Gastrocnemius medialis (tissue), 4 donors: ENCODE measurements at places on chromosomes 7 and 10. TPM values are rescaled to one million over a fixed set of nuclear protein-coding genes. Genes with fewer than 3 reads are reported as not detected.

CRTAC1 gene
- 0.16 TPM for total RNA-seq

GJD4 gene
- total RNA-seq, result not detected

CRHR2 gene
- 0.52 TPM for total RNA-seq

NUTM2D gene
- total RNA-seq, result 2.0 TPM

CFAP69 gene
- 4.9 TPM for total RNA-seq

PRPS1L1 gene
- not detected for total RNA-seq

PIK3CG gene
- 0.97 TPM for total RNA-seq

CCDC146 gene
- total RNA-seq, result 4.3 TPM

ZNF786 gene
- total RNA-seq, result 2.7 TPM

SLC16A12 gene
- total RNA-seq, result 1.7 TPM

DNA sequence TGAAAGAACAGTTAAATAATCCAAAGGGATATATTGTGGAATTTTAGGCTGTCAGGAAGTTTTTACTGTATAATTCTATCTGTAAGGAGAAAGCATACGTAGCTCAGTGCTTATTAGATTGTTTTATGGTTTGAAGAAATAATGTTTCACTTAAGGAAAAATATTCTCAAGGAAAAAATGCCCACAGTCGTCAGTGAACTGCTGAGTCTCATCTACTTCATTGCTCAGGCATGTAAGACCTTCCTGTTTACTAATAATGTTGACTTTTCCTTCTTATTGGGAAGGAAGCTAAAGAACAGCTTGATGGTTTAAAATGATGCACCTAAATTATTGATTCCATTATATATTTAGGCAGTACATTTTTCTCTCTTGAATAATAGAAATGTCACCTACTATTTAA is 304.2 kb downstream of the SDK1 start:
- no peak for DNase-seq

- DNase-seq, result no peak
These were observed 69.1 kb downstream of the RTKN2 start for GRCh38 chr10:62199584-62199983.

GRCh38 chr7:126856691-126857291 is 395.9 kb downstream of the GRM8 start:
- DNase-seq, result no peak

DNA sequence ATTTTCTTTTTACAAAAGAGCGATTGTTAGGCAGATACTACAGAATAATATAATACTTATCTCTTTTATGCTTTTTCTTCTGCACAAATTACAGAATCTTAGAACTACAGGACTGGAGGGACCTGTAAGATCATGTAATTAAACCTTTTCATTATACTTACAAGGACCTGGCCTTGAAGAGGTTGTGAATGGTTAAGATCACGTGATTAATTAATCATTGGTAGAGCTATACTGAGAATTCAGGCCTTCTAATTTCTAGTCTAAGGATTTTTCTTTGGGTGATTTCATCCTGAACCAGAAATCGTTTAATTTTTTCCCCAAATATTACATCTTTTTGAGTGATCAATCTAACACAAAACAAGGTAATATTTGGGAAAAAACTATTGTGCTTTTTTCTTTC is 163.8 kb upstream of the SLC26A5 start:
- DNase-seq, result no peak

DNA sequence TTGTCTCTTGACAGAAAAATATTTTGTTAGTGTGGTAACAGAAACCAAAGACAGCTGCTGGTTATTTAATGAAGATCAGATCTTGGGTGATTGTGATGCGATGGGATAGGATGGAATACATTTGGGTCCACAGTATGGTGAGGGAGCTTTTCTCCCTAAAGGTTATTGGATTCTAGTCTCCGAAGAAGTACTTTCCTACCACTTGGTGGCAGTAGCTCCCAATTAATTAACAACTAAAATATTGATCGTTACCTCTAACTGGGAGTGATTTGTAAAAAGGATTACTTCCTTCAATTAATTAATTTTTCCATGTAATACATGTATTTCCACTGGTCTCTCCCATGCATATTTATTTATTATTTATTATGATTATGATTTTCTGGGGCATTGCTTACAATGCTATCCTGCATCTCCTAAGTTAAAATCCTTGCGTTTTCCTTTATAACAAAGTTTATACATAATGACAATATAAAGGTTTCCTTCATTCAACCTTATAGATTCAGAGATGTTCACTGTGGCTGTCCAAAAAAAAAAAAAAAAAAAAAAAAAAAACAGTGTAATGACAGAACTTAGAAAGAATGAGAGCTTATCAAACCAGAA is 25.6 kb downstream of the TMEM196 start:
- no peak for DNase-seq

DNA sequence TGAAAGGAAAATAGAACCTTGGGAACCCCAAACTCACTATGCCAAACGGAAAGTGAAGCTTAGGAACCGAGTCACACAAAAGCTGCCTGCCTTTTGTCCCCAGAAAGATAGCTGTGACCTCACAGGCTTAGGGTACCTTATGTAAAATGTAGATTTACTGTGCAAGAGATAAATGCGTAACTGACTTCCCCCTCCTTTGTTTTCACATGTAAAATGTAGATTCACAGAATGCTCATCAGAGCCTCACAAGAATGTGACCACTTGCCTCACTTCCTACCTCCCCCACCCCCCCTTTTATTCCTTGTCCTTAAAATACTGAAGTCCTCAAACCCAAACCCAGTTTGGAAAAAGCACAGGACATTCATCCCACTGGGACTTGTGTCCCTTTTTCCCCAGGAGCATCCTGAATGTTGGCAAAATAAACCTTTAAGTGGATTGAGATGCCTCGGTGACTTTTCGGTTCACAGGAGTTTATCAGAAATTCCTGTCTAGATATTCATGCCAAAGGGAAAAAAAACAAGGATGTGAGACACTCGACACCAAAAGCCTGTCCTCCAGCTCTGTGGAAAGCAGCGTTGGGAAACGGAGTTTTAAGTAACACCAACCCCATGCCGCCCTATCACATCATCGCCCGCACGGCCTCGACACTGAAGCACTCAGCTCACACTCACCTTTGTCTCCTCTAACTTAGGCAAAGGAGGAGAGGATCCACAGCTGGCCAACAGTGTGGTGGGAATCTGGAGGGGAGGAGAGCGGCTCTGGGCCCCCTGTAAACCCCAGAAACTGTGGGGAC is 45.9 kb downstream of the SVIL start:
- peak; percentile 66 for DNase-seq

- no peak for DNase-seq
These were observed 534.0 kb upstream of the FOXK1 start for GRCh38 chr7:4147926-4148620.

DNA sequence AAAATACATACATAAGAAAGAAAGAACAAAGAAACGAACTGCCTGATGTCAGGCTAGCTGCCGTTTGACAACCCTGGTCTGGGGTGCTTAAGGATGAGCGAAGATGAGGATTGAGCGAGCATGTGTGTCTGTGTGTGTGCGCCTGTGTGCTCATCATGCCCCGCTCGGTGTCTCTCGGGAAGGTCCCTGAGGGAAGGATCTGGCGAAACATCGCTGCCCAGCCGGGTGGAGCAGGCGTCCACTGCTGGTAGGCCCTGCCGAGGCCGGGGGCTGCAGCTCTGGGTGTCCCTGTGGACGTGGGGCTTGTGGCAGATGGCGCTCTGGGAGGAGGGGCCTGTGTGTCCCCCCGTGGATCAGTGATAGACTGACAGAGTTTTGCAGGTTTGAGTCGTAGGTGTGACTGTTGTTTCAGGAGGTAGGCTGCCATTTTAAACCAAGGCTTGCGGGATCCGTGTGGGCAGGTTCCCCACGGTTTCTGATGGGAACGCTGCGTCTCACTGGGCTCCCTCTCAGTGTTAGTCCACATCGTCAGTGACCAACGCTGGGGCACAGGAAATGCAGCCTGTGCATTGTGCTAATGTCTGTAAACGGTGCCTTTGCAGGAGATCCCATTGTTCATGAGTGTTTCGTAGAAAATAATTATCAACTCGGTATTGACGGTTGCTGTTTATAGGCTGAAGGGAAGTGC is 5.9 kb upstream of the SUN1 start:
- DNase-seq, result no peak

GRCh38 chr7:98565103-98565502 is 52.0 kb upstream of the NPTX2 start:
- DNase-seq, result no peak

GRCh38 chr7:34341326-34341725 is 316.7 kb upstream of the NPSR1 start:
- no peak for DNase-seq

DNA sequence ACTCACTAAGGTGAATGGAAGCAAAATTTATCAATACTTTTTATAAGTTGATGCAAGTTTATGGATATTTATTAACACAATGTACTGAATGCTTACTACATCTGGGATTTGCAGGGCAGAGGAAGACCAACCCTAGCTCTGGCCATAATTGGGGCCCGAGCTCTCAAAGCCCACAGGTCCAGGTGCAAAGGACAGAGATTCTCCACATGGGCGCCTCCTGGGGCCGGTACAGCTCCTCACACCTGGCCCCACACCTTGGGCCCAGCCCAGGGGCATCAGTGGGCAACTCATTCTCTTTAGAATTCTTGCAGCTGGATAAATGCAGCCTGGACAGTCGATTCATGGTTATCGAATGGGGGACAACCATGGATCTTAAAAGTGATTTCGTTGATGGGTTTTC is 47.1 kb downstream of the CALML3 start:
- no peak for DNase-seq

DNA sequence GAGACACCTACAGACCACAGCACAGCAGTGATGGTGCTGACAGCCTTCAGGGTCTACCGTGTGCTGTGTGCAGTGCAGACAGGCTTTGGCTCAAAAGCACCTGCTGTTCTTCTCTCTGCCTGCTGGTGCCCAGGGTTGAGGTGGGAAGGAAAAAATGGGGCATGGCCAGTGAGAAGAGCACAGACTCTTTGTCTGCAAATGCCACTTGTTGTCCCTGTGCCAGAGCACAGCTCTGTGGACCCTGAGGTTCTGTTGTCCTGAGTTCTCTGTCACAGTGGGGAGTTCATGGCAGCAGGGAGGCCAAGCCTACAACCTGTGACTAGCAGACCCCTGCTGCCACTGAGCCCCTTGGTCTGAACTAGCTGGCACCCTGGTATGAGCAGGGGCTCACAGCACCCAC is 376.7 kb downstream of the GLRX3 start:
- no peak for DNase-seq

DNA sequence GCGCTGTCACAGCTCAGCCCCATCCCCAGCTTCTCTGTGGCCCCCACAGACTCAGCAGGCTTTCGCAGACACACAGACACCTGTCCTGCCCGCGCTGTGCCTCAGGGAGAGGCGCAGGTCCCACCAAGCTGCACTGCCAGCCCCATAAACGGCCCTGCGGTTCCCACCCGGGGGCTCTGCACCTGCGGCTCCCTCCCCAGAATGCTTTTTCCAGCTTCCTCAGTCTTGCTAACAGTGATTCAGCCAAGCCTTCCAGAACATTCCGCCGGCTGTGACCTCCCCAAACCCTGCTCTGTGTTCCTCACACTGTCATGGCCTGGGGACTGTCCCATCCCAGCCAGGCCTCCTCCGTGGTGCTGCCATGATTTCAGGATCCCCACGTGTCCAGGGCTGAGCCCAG is 27.8 kb upstream of the TNRC18 start:
- no peak for DNase-seq

GRCh38 chr10:78629773-78630172 is 439.0 kb upstream of the ZMIZ1 start:
- DNase-seq, result no peak

- DNase-seq, result no peak
These were observed 5.1 kb upstream of the BAZ1B start for GRCh38 chr7:73526896-73527821.

DNA sequence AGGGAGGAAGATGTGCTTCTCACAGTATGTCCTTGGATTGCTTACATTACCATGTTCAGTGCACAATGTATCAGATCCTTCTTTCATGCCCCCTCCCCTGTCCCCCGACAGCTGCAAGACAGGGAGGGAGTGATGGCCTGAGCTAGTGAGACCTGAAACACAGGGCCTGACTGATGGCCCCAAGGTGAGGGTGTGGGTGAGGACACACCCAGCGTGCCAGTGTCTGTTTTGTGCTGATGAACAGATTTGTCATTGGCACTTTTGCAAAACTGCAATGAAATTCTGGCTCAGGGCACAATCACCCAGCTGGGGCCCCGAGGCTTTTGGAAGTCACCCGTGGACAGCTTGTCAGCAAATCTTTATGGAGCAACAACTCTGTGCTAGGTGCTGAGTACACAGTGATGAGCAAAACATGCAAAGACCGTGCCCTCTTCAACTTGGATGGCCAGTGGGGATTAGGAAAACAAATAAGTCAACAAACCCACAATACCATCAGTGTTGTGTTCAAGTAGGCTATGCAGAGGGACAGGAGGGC is 59.4 kb upstream of the EMX2 start:
- no peak for DNase-seq

- no peak for DNase-seq
These were observed 307.8 kb downstream of the PTPRN2 start for GRCh38 chr7:158279539-158280447.

GRCh38 chr10:118115701-118116100 is 69.0 kb upstream of the RAB11FIP2 start:
- DNase-seq, result no peak

DNA sequence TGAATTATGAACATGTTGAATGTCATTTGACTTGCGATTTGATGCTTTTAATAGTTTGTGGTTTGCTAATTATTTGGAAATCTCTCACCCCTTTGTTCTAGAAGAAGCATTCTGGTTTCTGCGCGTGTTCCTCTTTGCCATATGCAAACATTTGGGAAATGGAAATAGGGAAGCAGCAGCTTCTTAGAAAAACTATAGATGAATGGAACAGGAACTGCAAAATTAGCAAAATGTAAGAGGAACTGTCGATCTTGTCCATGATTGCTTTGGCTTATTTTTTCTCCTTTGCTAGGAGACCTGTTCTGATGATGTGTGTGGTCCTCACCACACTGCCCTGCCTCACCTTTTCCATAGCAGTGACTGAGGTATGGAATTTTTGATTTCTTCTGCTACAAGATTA is 19.0 kb downstream of the TMEM236 start:
- DNase-seq, result no peak

- no peak for DNase-seq
These were observed 74.3 kb upstream of the TOMM7 start for GRCh38 chr7:22896917-22897316.

DNA sequence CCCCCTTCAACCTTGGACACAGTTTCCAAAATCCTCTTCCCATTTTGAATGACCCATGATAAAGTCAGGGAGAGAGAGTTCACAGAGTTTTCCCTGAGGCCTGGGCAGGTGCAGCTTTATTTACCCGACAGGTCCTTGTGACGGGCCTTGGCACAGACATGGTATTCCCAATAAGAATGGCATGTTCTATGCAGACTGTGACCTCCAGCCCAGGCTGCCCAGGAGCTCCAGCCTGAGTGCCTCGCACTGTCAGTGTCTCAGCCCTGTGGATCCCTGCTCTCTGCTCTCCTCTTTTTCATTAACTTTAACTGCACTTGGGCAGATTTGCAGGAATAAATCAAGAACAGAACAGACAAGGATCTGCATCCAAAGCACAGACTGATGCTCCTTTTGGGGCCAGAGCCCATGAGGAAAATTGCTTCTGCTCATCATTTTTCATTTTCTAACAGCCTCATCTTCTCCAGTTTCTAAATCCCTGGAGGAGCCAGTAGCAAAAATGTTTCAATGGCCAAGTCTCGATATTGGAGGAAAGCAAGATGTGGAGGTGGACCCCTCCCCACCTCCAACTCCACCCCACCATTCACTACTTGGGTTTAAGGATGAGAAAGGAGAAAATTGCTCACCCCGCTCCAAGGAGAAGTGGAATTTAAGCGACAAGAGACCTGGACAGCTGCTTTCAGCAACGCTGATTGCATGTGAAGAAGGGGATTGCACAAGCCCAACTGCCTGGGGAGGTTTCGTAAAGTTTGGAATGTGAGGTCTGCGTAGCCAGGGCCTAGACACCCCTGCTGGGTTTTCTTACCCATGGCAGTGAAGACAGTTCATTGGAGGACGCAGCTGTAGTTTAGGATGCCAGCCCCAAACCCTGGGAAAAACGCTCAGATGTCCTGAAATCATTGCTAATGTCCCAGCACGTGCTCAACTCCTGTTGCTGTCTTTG is 225.9 kb downstream of the WDR11 start:
- DNase-seq, result peak; percentile 50
